ENCODE measurements at places on chromosomes 13 and 19. TPM values are rescaled to one million over a fixed set of nuclear protein-coding genes. Genes with fewer than 3 reads are reported as not detected.

The TMEM255B gene
- total RNA-seq, result 0.80 TPM

The PSG7 gene
- total RNA-seq, result not detected

The ZNF737 gene
- total RNA-seq, result 9.0 TPM

The PSG4 gene
- not detected for total RNA-seq

The LRFN3 gene
- total RNA-seq, result 11.8 TPM

The CEACAM19 gene
- 0.13 TPM for total RNA-seq

The CBARP gene
- total RNA-seq, result 0.95 TPM

The PPP2R1A gene
- total RNA-seq, result 231 TPM

The KLF1 gene
- total RNA-seq, result 0.84 TPM

The ZNF132 gene
- total RNA-seq, result 5.3 TPM

The NMRK2 gene
- not detected for total RNA-seq

The EBI3 gene
- total RNA-seq, result 9.7 TPM

The CEACAM7 gene
- not detected for total RNA-seq

The BCAM gene
- not detected for total RNA-seq

The SIGLEC11 gene
- total RNA-seq, result not detected

The DKKL1 gene
- total RNA-seq, result not detected

The NANOS3 gene
- 2.1 TPM for total RNA-seq

The ZNF491 gene
- total RNA-seq, result 0.89 TPM

The ZNF177 gene
- 0.36 TPM for total RNA-seq

The SKA3 gene
- total RNA-seq, result 37.2 TPM

The SPATA13 gene
- 54.7 TPM for total RNA-seq

The RASAL3 gene
- total RNA-seq, result 104 TPM

Data from activated CD8-positive, alpha-beta memory T cell treated with anti-CD3 and anti-CD28 coated beads for 36 hours (primary cell).